ENCODE measurements at places on chromosomes 6 and 20.

GRCh38 chr20:59414936-59415623 lies 114.7 kb downstream of the EDN3 start:
- H3K4me3 ChIP-seq = no peak overlapping the region
- H3K27me3 ChIP-seq = peaks cover 26% of the 10 kb centered on the region
- H3K4me1 ChIP-seq = no peaks in the 10 kb centered on the region
- H3K27ac ChIP-seq = no peak overlapping the region

DNA sequence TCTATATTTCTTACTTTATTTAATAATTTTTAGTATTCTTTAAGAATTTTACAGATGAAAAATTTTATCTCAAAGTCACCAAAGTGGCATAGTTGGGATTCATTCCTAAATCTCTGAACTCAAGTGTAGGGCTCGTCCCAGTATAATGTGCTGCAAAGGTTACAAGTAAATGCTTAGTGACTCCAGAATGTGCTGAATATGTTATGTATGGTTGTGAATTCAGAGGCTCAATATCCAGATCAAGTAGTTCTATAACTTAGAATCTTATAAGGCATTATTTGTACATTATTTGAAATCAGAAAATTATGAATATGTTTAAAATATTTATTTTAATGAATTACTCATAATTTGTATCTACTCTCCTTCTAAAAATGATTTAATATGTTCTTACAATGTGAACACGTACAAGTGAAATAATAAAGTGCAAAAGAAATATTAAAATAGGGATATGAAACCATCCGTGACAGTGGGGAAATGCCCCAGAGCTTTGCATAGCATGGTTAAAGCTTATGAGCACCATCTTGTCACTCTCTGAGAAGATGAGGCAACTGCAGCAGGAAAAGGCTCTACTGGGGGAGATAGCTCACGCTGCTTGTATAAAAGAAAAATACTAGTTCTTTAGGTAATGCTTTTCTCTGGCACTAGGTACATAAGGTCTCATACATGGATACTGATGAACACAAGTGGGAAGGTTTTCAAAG lies 259.0 kb downstream of the FOXC1 start:
- H3K27ac ChIP-seq = no peak overlapping the region
- H3K36me3 ChIP-seq = no peaks in the 10 kb centered on the region
- no peaks in the 10 kb centered on the region for H3K27me3 ChIP-seq
- DNase-seq = no peak
- peaks cover 28% of the 10 kb centered on the region for H3K4me1 ChIP-seq
- H3K4me3 ChIP-seq = no peak overlapping the region

DNA sequence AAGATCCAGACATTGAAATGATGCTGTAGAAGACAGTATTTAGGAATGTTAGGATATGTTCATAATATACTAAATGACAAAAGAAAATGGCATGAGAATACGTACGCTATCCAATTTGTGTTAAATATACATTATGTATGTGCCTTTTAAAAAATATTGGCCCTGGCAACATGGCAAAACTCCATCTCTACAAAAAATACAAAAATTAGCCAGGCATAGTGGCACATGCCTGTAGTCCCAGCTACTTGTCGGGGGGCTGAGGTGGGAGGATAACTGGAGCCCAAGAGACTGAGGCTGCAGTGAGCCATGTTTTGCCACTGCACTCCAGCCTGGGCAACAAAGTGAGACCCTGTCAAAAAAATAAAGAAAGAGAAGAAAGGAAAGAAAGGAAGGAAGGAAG lies 155.7 kb downstream of the DOK5 start:
- H3K27me3 ChIP-seq = no peaks in the 10 kb centered on the region
- no peak for DNase-seq
- no peaks in the 10 kb centered on the region for H3K4me1 ChIP-seq
- H3K4me3 ChIP-seq = no peak overlapping the region
- no peak overlapping the region for H3K27ac ChIP-seq

DNA sequence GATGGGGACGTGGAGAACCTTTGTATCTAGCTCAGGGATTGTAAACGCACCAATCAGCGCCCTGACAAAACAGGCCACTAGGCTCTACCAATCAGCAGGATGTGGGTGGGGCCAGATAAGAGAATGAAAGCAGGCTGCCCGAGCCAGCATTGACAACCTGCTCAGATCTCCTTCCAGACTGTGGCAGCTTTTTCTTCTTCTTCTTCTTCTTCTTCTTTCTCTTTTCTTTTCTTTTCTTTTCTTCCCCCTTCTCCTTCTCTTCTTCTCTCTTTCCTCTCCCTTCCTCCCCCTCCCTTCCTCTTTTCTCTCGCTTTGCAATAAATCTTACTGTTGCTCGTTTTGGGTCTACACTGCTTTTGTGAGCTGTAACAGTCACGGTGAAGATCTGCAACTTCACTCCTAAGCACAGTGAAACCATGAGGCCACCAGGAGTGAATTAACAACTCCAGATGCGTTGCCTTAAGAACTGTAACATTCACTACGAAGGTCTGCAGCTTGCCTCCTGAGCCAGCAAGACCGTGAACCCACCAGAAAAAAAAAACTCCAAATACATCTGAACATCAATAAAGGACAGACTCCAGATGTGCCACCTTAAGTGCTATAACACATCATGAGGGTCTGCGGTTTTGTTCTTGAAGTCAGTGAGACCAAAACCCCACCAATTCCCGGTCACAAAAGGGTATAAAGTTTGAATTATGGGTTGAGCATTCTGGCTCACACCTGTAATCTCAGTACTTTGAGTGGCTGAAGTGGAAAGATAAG lies 19.6 kb upstream of the SERPINB1 start:
- H3K27ac ChIP-seq = no peak overlapping the region
- H3K4me1 ChIP-seq = no peaks in the 10 kb centered on the region
- DNase-seq = peak; percentile 36
- H3K4me3 ChIP-seq = peak overlapping the region; percentile 51
- H3K36me3 ChIP-seq = no peaks in the 10 kb centered on the region
- H3K27me3 ChIP-seq = no peaks in the 10 kb centered on the region

GRCh38 chr6:159490298-159490937 lies 202.6 kb downstream of the SOD2 start:
- no peak overlapping the region for H3K4me3 ChIP-seq
- H3K36me3 ChIP-seq = no peaks in the 10 kb centered on the region
- no peaks in the 10 kb centered on the region for H3K4me1 ChIP-seq
- H3K27me3 ChIP-seq = no peaks in the 10 kb centered on the region
- no peak overlapping the region for H3K27ac ChIP-seq

- peaks cover 7% of the 10 kb centered on the region for H3K4me1 ChIP-seq
- H3K27me3 ChIP-seq = no peaks in the 10 kb centered on the region
- H3K27ac ChIP-seq = no peak overlapping the region
- peaks cover 15% of the 10 kb centered on the region for H3K36me3 ChIP-seq
Observed at GRCh38 chr6:15615802-15616201, 47.0 kb downstream of the DTNBP1 start.

GRCh38 chr6:26187981-26188635 lies 100.9 kb downstream of the HFE start:
- no peaks in the 10 kb centered on the region for H3K27me3 ChIP-seq
- H3K4me3 ChIP-seq = peak overlapping the region; percentile 88
- peak overlapping the region; percentile 86 for H3K27ac ChIP-seq
- no peaks in the 10 kb centered on the region for H3K4me1 ChIP-seq

DNA sequence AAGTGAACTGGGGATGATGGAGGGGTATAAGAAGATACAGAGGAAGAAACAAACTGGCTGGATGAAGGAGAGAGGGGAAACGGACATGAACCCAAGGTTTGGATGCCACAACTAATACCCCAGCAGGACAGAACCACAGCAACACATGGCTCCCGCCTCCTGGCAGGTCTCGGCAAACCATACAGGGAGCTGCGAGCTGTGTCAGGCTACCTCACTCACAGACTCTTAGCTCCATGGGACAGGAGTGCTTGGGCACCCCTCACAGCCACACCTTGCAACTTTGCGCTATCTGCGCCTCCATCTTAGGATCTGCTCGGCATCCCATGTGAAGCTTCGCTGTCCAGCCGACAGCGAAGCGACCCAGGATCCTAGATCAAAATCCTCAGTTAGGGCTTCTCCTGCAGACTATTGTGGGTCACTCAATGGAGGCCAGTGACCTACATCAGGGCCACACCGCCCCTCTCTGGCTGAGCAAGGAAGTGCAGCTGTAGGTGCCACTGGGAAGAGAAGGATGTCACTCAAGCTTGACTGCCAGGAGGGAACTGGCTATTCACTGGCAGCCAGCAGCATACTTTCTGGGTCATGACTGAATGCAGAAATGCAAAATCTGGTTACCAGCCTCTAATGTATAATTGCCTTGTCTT lies 174.4 kb upstream of the RIN2 start:
- peak; percentile 98 for DNase-seq
- peaks cover 7% of the 10 kb centered on the region for H3K4me1 ChIP-seq
- no peak overlapping the region for H3K27ac ChIP-seq
- H3K27me3 ChIP-seq = no peaks in the 10 kb centered on the region

GRCh38 chr6:158503222-158503621 lies 56.7 kb upstream of the TMEM181 start:
- no peak overlapping the region for H3K4me3 ChIP-seq
- H3K4me1 ChIP-seq = no peaks in the 10 kb centered on the region
- H3K27me3 ChIP-seq = no peaks in the 10 kb centered on the region

GRCh38 chr6:80439721-80440470 lies 333.4 kb downstream of the BCKDHB start:
- no peak for DNase-seq
- no peaks in the 10 kb centered on the region for H3K27me3 ChIP-seq
- H3K27ac ChIP-seq = no peak overlapping the region
- H3K36me3 ChIP-seq = no peaks in the 10 kb centered on the region

- H3K36me3 ChIP-seq = no peaks in the 10 kb centered on the region
- H3K4me1 ChIP-seq = peaks cover 3% of the 10 kb centered on the region
- H3K27me3 ChIP-seq = peaks cover 33% of the 10 kb centered on the region
- peak overlapping the region; percentile 84 for H3K4me3 ChIP-seq
- peak overlapping the region; percentile 95 for H3K27ac ChIP-seq
- no peak for DNase-seq
Observed at GRCh38 chr6:71420095-71420692, 131.6 kb downstream of the OGFRL1 start.

DNA sequence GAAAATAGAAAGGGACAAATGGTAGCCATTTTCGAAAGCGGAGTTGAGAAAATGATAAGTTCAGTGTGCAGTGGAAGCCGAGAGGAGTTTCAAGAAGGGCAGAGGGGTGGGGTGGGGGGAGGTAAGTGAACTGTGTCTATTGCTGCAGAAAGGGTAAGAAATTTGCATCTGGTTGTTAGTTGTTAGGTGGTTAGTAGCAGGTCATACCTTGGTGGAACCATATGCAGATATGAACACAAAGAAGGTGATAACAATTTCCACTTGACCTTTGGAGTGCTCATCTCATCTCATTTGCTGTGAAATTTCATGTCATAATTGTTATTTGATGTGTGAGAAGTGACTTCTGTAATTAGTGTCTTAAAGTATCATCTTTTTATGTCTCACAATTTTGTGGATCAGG lies 288.2 kb downstream of the QKI start:
- H3K4me3 ChIP-seq = no peak overlapping the region
- no peaks in the 10 kb centered on the region for H3K4me1 ChIP-seq
- no peaks in the 10 kb centered on the region for H3K36me3 ChIP-seq
- peaks cover 15% of the 10 kb centered on the region for H3K27me3 ChIP-seq
- H3K27ac ChIP-seq = no peak overlapping the region

- H3K27ac ChIP-seq = peak within 1 kb of the TSS; percentile 87
- no peaks in the 10 kb centered on the region for H3K36me3 ChIP-seq
- H3K4me3 ChIP-seq = peak within 1 kb of the TSS; percentile 91
- DNase-seq = peak; percentile 92
Observed at GRCh38 chr20:3172933-3173609, at the start of gene LZTS3. Gene LZTS3, minus strand, starts transcription at chr20:3173549. Its CDS starts 6,386 bp downstream, at chr20:3167163.

- H3K27me3 ChIP-seq = no peaks in the 10 kb centered on the region
- no peak overlapping the region for H3K27ac ChIP-seq
- DNase-seq = peak; percentile 43
- H3K4me3 ChIP-seq = peak overlapping the region; percentile 45
- H3K36me3 ChIP-seq = peaks cover 4% of the 10 kb centered on the region
Observed at GRCh38 chr6:43997345-43997677, 129.9 kb downstream of the MRPL14 start.

- no peak overlapping the region for H3K27ac ChIP-seq
- peaks cover 97% of the 10 kb centered on the region for H3K36me3 ChIP-seq
- no peaks in the 10 kb centered on the region for H3K4me1 ChIP-seq
- no peaks in the 10 kb centered on the region for H3K27me3 ChIP-seq
- no peak for DNase-seq
Observed at GRCh38 chr6:7580927-7581618, 8.9 kb upstream of the SNRNP48 start.

DNA sequence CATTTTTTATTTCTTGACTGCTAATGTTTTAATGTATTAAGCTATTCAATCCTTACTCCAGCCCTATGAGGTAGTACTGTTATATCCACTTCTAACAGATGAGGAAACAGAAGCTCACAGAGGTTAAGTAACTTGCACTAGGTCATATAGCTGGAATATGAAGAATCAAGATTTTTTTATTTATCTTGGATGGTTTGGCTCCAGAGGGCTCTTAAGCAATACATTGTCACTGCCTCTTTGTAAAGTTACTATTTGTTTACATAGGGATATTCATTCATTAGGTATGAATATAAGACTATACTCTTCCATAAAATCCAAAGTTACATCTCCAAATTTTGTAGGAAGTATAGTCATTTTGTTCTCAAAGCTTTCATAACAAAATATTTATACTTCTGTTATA lies 113.8 kb downstream of the LAMP5 start:
- no peak overlapping the region for H3K4me3 ChIP-seq
- no peak for DNase-seq
- no peaks in the 10 kb centered on the region for H3K27me3 ChIP-seq
- no peaks in the 10 kb centered on the region for H3K4me1 ChIP-seq
- no peak overlapping the region for H3K27ac ChIP-seq

DNA sequence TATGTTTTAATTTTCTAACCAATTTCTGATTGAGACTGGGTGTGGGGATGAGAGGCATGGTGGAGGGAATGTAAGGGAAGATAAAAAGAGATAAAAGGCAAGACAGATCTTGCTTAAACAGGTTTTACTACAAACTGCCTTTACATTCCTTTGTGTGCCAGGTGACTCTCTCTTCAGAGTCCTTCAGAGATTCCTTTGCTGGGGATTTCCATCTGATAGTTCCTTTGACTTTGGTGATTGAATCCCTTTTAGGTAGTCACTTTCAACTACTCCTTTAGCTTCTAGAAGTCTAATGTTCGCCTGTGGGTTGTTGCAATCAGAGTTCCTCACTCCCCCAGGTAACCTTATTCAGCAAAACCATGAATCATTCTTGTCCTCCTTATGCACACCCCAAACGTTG lies 283.3 kb upstream of the MANEA start:
- peak overlapping the region; percentile 55 for H3K4me3 ChIP-seq
- no peaks in the 10 kb centered on the region for H3K36me3 ChIP-seq
- peak overlapping the region; percentile 30 for H3K27ac ChIP-seq
- no peak for DNase-seq

GRCh38 chr20:18443886-18444285 lies 22.9 kb downstream of the DZANK1 start:
- H3K4me3 ChIP-seq = no peak overlapping the region
- no peaks in the 10 kb centered on the region for H3K36me3 ChIP-seq
- DNase-seq = no peak
- H3K27me3 ChIP-seq = no peaks in the 10 kb centered on the region
- H3K27ac ChIP-seq = no peak overlapping the region
- H3K4me1 ChIP-seq = no peaks in the 10 kb centered on the region

- H3K27ac ChIP-seq = no peak overlapping the region
- no peak for DNase-seq
- peaks cover 4% of the 10 kb centered on the region for H3K4me1 ChIP-seq
- no peaks in the 10 kb centered on the region for H3K36me3 ChIP-seq
- H3K27me3 ChIP-seq = no peaks in the 10 kb centered on the region
Observed at GRCh38 chr6:164152611-164153010, 738.1 kb downstream of the QKI start.

GRCh38 chr20:59676126-59676850 lies 71.9 kb downstream of the PHACTR3 start:
- no peak overlapping the region for H3K27ac ChIP-seq
- DNase-seq = no peak
- no peaks in the 10 kb centered on the region for H3K4me1 ChIP-seq
- no peak overlapping the region for H3K4me3 ChIP-seq
- H3K27me3 ChIP-seq = no peaks in the 10 kb centered on the region
